ENCODE measurements at places on chromosomes 2 and 18.

- DNase-seq = no peak
Observed at GRCh38 chr2:148569221-148569620, 75.3 kb upstream of the EPC2 start.

GRCh38 chr18:24055878-24056277 is 41.3 kb downstream of the TTC39C start:
- no peak for DNase-seq

DNA sequence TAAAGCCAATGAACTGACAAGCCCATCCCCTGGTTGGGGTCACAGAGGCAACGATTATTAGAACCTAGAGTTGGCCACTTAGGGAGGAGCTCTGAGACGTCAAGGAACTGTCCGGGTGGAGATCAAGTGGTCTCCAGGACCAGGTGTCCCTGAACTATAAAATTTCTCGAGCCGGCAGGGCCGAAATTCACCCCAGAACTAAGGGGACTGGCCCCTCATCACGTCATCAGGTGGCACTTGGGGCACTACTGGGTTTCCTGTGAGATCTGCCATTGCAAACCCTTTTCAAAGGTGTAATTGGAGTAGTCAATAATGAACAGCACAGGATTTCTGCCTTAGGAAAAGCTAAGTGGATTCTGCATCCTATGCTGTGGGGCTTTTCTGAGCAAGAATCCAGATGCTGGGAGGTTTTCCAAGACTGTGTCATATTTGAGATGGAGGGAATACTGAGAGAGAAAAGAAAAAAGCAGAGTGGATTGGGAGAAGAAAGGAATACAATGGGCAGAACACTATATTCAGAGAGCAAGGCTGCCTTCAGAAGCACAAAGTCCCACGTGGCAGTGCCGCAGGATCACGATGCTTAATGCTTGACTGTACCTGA is 113.6 kb downstream of the ALPK2 start:
- DNase-seq = no peak

DNA sequence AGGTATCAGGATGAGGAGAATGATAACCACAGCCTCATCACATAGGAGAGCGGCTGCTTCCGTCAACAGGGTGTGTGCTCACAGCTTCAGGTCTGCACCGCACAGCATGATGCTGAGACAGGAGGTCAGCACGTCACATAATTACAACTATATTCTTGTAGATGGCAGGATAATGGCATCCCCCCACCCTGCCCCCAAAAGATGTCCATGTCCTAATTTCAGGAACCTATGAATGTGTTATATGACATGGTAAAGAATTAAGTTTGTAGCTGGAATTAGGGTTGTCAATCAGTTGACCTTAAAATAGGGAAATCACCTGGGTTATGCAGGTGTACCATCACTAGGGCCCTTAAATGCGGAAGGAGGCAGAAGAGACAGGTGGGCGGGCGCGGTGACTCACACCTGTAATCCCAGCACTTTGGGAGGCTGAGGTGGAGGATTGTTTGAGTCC is 73.9 kb downstream of the ARL4C start:
- no peak for DNase-seq

Data from esophagus squamous epithelium (tissue), 5 donors.